Central memory CD4-positive, alpha-beta T cell (primary cell): ENCODE measurements at places on chromosomes 7 and 10.
A peak's percentile ranks its signal among the peaks of the same experiment; 100 is the strongest.

DNA sequence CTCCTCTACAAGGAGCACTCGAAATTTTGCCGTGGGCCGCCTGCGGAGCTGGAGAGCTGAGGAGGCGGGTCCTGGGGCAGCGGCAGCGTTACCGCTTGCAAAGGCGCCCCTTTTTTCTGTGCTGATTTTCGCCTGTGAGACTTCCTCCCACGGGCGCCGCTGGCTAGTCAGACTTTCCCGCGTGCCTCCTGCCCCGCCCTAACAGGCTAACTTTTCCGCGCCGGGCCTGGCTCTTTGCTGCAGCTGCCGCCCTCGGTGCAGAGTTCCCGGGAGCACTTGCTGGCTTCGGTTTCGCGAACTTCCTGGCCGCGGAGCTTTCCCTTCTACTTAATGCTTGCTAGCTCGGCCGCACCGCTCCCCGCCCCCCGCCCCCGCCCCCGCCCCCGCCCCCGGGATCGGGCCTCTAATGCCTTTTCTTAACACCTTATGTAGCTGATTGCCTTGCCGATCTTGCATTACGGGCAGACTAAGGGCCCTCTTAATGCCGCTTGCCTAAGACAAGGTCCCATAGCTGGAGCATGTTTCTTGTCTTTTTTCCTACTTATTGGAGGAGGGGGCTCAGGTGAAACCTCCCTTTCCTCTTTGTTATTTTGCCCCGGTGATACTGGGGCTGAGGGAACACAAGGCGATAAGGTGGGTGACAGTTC is 37.9 kb upstream of the RASGEF1A start:
- peak; percentile 45 for DNase-seq

DNA sequence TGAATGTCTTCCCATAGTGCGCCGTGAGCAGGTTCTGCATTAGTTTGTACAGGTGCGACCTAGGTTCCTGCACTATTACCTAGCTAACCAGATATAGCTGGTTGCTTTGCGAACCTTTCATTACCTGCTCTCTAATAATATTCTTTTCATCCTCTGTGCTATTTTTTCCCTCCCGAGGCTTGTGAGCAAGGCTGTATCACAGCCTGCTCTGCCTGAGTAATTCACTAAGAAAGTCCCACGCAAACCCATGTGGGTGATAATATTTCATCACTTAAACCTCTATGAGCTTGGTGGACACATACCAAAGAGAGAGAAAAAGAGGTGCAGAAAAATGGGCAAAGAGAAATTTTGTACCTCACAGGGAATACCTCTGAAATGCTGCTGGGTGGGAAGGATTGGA is 8.4 kb downstream of the INHBA start:
- no peak for DNase-seq

DNA sequence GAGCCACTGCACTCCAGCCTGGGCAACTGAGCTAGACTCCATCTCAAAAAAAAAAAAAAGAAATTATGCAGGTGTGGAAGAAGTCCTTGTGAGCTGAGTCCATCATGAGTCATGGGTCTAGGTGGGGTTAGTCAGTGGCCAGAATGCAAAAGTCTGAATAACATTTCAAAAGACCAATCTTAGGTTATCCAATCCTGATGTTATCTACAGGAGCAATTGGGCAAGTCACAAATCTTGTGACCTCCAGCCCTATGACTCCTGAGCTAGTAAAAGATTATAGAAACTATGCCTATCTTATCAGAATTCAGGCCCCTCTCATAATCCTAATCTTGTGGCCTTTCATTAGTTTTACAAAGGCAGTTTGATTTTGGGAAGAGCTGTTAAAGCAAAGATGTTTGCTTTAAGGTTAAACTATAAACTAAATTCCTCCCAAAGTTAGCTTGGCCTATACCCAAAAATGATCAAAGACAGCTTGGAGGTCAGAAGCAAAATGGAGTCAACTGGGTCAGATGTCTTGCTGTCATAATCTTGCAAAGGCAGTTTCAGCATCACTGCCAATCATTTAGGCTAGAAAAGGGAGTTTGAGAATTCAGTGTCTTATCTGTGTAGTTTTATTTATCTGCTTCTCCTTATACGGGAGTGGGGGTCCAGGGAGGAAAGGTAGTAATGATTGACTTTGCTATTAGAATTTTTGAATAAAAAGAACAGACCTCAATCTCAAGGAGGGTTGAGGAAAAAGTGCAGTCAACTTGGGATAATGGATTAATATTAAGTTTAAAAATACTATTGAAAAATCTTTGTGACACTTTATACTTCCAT is 71.2 kb upstream of the TRIM24 start:
- DNase-seq: no peak

- no peak for DNase-seq
Observed at GRCh38 chr10:123864923-123865322, 26.7 kb downstream of the CPXM2 start.

DNA sequence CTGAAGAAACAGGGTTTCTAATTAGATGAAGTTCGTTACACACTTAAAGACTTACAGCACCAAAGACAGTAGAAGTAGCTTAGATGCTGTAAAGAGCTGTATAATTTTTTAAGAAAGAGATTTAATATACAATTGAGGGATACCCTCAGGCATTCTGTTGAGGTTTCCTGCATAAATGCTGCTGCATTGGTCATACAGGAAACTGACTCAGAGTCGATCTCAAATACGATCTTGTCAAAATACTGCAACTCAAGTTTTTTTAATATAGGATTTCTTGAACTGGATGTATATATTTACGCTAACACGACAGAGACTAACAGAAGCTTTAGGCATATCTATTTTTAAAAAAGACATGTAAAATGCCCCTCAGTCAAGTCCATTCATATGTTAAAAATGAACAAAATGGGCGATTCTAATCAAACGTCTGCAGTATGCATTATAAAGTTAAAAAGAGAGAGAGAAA is 2.4 kb upstream of the ARID5B start:
- peak; percentile 35 for DNase-seq

GRCh38 chr7:36707898-36708297 is 16.4 kb downstream of the AOAH start:
- DNase-seq: no peak

- DNase-seq: no peak
Observed at GRCh38 chr10:11813855-11814567, 9.1 kb upstream of the PROSER2 start.

DNA sequence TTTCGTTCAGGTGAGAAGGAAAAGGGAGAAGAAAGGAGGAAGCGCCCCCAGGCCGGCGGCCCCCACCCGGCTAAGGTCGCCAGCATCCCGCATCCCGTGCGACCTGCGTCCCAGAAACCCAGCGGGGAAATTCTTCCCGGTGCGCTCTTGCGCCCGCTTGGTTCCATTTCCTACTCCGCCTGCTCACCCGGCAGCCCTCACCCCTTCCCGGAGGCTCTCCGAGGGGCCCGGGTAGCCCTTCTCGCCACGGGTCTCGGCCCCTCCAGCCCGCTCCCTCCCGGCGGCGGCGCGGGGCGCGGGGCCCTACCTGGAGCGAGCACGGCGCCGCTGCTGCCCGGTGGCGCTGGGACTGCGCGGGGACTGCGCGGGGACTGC is at the start of gene PRKCQ:
TSS of gene PRKCQ (minus strand) at position 373 of the 375 bp plus-strand sequence. CDS start 65,141 bp downstream, outside the sequence.
- peak; percentile 44 for DNase-seq

DNA sequence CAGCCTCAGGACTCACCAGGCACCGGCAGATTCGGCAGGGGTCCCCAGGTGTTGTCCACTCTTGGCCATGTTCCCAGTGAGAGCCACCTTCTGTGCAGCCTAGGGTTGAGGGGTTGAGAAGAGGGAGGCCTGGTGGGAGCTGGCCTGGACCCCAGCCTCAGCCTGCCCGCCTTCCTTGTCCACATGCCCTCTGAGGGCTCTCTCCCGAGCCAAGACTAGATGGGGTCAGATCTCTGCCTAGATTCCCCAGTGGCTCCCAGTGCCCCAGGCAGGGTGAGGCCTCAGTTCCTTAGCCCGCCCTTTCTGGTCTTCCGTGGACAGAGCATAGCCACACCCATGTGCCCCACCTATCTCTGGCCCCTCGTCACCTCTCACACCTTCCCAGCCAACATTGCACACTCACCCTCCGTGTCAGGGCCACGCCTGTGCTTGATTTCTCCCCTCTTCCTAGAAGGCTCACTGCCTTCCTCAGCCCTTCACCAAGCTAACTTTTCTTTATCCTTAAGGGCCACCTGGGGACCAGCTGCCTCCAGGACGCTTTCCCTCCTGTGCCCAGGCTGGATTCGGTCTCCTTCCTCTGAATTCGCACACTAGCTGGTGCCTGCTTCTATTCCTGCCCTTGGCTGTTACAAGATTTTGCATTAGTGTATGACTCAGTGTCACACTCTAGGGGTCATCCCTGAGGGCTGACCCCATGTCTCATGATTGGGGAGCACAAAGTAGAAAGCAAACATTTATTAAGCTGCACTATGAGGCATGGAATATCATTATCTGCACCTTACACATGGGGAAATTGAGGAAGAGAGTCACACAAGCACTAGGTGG is 7.5 kb downstream of the KCP start:
- no peak for DNase-seq

DNA sequence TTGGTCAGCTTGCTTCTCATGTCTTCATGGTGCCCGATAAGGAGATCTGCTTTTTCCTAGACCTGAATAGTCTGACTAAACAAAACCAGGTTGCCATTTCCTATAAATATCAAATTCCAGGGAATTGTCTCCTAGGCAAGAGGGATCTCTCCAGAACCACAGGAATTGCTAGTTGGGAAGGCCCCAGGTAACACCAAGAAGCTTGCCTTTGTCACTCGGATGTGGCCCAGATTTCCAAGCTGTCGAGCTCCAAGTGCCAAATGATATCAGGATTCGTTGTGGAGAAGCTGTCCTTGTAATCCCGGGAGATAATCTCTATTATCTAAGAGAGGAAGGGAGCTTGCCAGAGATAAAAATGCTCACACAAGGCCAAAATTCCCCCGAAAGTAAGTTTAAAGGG is 1288.5 kb upstream of the AUTS2 start:
- DNase-seq: no peak

- peak; percentile 11 for DNase-seq
Observed at GRCh38 chr7:11212080-11212711, 238.5 kb downstream of the PHF14 start.

DNA sequence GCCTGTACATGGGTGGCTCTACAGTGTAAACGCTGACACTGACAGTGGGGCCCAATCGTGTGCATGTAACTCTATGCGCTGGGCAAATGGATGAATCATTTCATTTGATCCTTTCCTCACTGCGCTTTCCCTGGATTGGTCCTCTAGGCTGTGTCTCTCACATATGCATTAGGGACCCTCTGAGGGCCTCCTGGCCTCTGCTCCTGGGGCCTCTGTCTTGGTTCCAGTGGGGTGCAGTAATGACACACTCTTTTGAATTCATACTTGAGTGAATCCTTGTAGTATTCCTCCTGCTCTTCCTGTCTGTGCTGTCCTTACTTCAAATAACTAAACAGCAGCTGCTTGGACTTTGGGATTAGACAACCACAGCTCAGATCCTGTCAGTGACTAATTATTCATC is 176.5 kb upstream of the ADO start:
- DNase-seq: no peak

- no peak for DNase-seq
Observed at GRCh38 chr7:26428571-26428970, 136.9 kb downstream of the SNX10 start.

- DNase-seq: peak; percentile 39
Observed at GRCh38 chr7:102286237-102287110, at the start of gene SH2B2. Gene SH2B2 (plus strand): TSS chr7:102286868. CDS start chr7:102300551, 13,683 bp downstream.

- DNase-seq: no peak
Observed at GRCh38 chr7:82438521-82438920, 5.1 kb downstream of the CACNA2D1 start.

GRCh38 chr10:20769481-20769880 is 127.6 kb downstream of the NEBL start:
- no peak for DNase-seq

DNA sequence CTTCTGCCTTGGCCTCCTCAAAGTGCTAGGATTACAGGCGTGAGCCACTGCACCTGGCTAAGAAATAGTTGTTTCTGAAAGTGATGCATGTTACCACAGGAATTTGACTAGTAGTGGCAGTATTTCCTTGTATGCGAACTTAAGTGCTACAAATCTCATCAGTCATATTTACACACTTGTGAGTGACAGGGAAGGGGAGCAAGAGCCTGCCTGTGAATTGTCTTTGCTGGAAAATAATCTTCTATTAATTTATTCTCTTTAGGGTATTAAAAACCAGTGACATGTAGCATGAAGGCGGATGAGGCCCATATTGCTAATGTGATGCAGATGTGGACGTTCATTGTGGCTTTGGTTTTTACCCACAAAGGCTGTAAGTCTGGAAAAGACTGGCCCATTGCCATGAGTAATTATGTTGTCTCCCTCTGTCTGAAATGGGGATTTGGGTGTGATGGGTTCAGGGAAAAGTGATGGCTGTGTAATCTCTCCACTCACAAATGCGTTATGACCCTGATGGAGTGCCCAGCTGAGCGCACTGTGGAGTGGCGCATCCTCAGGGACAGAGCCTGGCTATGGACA is 97.6 kb downstream of the CCNY start:
- no peak for DNase-seq

- DNase-seq: no peak
Observed at GRCh38 chr10:124301736-124302135, 117.0 kb downstream of the OAT start.

DNA sequence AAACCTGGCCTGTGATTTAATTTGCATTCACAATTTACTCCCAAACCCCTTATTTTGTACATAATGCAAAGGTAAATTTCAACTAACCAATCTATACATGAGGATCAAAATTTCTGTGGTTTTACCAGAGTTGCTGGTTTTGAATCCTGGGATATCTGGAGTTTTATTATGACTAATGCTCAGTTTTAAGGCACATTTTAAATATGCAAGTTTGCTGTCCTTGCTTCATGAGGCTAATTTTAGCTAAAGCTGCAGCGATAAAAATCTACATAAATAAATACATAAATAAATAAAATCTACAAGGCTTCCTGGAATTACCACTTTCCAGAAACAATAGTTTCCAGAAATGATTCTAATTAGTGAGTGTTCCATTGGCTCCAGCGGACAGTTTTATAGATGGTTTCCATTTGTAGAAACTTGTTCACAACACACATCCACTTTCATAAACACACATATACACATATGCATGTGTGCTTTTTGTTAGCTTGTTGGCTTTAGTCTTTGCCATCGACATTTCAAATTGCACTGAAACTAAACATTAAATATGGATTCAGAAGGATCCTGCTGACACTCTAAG is 339.5 kb upstream of the NRP1 start:
- no peak for DNase-seq
